ENCODE measurements at places on chromosomes 6 and 20.

GRCh38 chr6:132167929-132168892 lies 217.0 kb upstream of the CCN2 start:
- no peak for DNase-seq

DNA sequence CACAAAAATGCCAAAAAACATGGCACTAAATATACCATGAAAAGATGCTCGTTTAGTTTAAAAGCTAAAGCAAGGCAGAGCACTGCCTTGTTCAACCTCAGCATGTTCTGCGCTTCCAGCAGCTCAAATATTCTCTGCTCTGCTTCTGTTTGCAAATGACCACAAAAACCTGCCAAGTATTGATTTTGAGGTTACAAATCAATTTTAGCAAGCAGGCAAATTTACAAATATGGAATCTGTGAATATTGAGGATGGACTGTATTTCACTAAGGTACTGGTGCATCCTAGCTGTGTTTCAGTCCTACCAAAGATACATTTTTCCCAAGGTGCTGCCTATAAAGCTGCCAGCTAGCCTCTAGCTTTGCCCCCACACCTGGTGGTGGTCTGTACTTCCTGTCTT lies 449.9 kb downstream of the PREX1 start:
- no peak for DNase-seq

DNA sequence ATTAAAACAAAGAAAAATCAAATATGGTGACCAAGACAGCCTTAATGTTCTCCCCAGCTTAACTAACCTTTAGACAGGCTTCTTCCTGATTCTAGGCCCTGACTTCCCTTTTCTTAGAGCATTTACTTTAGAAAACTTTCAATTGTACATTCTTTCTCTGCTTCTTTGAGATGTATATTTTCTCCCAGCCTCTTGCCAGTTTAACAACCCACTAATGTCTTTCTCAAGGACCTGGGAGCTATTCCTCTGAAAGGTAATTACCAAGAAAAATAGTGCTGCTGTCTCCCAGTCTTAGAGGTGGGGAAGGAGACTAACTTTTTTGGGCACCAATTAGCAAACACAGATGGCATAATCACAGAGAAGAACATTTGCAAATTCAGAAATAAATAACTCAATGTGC lies 62.8 kb upstream of the KCNQ5 start:
- no peak for DNase-seq

- DNase-seq, result no peak
Measured at GRCh38 chr6:133337308-133337707, 96.2 kb downstream of the EYA4 start.

DNA sequence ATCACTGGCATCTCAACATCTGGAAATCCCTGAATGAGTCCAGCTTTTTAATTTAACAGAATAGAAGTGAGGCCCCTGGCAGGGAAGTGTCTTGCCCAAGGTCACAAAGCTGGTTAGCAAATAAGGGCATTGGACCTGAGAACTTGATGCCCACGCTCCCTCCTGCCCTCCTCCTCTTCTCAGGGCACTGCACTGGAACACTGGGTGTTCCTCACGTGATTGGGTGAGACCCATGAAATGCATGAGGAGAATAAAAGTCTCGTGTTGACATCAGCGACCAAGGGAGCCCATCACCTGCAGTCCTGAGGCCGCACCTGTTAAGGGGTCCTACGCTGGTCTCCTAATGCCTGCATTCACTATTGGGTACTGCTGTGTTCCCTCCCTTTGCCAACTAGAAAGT lies 7.4 kb downstream of the FAM50B start:
- no peak for DNase-seq

DNA sequence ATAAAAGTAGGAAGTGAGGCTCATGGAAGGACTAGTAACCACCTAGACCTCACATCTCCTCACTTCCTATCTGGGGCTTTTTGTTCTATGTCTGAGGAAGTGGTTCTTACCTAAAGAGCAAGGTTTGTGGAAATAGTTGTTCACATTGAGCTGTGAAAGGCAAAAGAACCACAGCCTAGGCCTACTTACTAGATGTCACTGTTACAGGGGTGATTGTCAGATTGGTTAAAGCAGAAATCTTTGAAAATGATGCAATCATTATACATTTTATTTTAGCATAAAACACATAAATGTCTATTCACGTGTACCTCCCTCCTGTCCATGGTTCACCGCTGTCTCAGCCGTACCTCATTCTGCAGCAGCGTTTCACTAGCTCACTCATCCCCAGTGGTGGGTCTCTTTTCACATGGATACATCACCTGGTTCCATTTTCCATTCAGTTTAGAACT lies 268.8 kb downstream of the TMEM242 start:
- no peak for DNase-seq

DNA sequence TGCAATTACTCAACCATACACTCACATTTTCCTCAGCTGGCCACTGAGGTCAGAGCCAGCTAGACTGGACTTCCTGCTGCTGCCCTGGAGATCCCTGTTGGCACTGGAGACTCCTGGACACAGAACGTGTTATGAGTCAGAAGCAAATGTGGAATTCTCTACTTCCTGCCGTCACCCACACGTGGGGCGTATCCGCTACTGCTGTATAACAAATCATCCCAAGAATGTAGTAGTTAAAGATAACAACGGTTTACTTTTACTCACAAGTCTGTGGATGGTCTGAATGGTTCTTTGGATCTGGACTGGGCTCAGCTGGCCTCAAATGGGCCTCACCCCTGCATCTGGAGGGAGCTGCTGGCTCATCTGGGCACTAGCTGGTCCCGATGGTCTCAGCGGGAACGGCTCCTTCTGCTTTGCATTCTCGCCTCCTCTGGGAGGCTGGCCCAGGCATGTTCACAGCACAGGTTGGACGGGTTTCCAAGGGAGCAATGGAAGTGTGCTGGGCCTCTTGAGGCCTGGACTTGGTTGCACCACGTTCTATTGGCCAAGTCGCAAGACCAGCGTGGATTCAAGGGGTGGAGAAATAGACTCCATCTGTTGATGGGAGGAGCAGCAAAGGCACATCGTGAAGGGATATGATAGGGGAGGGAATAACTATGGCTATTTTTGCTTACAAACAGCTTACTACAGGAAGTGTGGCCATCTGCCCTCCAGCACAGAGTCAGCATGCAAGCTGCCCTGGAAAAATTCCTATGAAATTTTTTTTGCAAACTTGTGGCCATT lies 118.5 kb downstream of the SNX5 start:
- no peak for DNase-seq

- peak; percentile 97 for DNase-seq
Measured at GRCh38 chr6:156832231-156832647, 55.1 kb downstream of the ARID1B start.

- DNase-seq, result peak; percentile 70
Measured at GRCh38 chr6:3229566-3230178, 2.2 kb upstream of the TUBB2B start.

- no peak for DNase-seq
Measured at GRCh38 chr6:139112146-139112545, 22.7 kb upstream of the HECA start.

DNA sequence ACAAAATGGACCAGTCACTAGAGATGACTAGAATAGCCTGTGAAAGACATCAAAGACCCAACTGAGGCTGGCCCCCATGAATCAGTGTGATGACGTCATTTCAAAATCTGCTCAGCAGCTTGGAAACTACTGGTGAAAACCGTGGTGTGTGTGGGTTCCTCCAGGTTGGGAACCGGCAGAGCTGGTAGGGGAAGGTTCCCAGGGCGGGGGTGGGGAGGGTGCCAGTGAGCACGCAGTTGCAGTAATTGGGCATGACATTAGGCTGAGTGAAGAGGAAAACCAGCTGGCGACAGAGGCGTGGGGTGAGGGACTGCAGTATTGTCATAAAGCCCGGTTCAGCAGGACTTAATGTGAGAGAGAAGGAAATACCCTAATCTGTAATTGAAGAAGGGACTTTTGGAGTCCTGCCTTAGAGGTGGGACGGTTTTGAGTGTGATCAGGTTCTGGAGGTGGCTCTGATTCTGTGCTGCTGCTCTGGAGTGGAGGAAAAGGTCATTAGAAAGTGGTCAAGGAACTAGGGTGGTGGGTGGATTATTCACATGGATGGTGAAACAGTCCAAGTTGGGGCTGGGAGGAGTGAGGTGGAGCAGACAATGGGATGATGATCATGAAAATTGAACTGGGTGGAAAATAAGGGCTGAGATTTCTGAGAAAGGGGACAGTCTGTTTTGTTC lies 52.0 kb upstream of the MTHFD1L start:
- DNase-seq, result no peak

- DNase-seq, result peak; percentile 40
Measured at GRCh38 chr20:21395666-21396598, 1.4 kb downstream of the NKX2-4 start.

DNA sequence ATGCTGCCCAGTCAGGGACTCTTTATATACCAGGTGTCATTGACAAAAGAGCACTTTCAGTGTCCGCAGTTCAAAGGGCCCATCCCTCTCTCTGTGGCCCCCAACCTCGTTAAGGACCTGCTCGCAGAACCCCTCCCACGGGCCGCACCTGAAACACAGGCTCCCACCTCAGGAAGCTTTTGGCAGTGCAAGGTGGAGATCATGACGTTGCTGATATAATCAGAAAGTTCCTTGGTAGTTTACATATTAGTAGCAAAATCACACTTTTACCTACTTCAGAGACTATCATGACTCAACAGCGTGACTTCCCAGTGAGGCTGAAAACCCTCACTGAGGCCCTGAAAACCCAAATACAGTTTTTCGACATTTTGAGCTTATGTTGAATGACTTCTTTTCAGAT lies 4.1 kb downstream of the TTLL2 start:
- DNase-seq, result no peak

- DNase-seq, result no peak
Measured at GRCh38 chr20:44324343-44324742, 12.5 kb upstream of the R3HDML start.

All from NCI-H1105 treated with DMSO at 0.1 percent for 48 hours (cell line).